SK-N-SH (cell line): ENCODE measurements at places on chromosomes 6 and 20. TPM values are rescaled to one million over a fixed set of nuclear protein-coding genes. Genes with fewer than 3 reads are reported as not detected.

Gene PYGB
- polyA plus RNA-seq: 32.2 and 35.8 TPM in 2 replicates

Gene ZFP64
- polyA plus RNA-seq: 12.4 and 12.8 TPM in 2 replicates

Gene DEFB124
- 0.26 and 0.49 TPM in 2 replicates for polyA plus RNA-seq

Gene C6orf62
- 36.0 and 42.3 TPM in 2 replicates for polyA plus RNA-seq

Gene DEFB132
- not detected in 2 replicates for polyA plus RNA-seq

Gene BTN1A1
- polyA plus RNA-seq: not detected in 2 replicates

Gene TUBB1
- 0.02 TPM in 1 of 2 replicates, not detected in the other for polyA plus RNA-seq

Gene CDC25B
- 41.5 and 56.5 TPM in 2 replicates for polyA plus RNA-seq

Gene THBD
- 0.13 and 0.33 TPM in 2 replicates for polyA plus RNA-seq

Gene CCN6
- not detected in 2 replicates for polyA plus RNA-seq

Gene EFCAB8
- polyA plus RNA-seq: not detected in 2 replicates

Gene CALHM5
- polyA plus RNA-seq: 0.38 and 0.55 TPM in 2 replicates
